Adipocyte (in vitro differentiated cells): ENCODE measurements at places on chromosomes 6 and 20.

DNA sequence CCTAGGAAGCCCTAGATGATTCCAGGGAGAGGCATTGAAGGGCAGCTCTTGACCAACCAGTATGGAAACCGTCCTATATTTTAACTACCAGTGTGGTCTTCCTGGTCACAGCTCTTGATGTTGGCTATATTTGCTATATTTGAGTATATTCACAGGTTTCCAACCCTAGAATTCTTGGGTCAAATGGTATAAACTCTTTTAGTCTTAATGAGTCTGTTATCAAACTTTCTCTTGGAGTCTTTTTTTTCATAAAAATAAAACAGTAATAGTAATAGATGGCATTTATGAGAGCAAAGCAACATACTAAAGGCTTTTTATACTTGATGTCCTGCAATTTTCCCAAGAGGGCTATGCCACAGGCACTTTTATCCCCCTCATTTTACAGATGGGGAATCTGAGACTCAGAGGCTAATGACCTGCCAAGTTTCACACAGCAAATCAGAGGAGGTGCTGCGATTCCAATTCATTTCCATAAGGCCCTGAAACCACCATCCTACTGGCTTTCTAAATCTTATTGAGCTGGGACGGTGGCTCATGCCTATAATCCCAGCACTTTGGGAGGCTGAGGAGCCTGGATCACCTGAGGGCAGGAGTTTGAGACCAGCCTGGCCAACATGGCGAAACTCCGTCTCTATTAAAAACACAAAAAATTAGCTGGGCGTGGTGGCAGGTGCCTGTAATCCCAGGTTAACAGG is 217.2 kb upstream of the ZNF217 start:
- no peak for DNase-seq

- no peak for DNase-seq
Observed at GRCh38 chr20:31848088-31848999, 2.9 kb upstream of the FOXS1 start.

DNA sequence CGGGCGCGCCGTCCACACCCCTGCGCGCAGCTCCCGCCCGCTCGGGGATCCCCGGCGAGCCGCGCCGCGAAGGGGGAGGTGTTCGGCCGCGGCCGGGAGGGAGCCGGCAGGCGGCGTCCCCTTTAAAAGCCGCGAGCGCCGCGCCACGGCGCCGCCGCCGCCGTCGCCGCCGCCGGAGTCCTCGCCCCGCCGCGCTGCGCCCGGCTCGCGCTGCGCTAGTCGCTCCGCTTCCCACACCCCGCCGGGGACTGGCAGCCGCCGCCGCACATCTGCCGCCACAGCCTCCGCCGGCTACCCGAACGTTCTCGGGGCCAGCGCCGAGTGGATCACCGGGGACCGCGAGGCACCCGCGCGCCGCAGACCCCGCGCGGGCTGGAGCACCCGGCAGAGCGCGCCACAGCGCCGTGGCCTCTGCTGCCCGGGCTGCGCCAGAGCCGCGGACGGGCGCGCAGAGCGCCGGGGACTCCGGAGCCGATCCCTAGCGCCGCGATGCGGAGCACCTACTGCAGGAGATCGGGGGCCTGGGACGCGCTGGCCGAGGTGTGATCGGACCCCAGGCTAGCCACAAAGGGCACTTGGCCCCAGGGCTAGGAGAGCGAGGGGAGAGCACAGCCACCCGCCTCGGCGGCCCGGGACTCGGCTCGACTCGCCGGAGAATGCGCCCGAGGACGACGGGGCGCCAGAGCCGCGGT is at the start of gene BMP2:
Gene BMP2, plus strand, starts transcription at position 151 of the 692 bp plus-strand sequence. CDS start 2,441 bp downstream, outside the sequence.
- DNase-seq = peak; percentile 73

DNA sequence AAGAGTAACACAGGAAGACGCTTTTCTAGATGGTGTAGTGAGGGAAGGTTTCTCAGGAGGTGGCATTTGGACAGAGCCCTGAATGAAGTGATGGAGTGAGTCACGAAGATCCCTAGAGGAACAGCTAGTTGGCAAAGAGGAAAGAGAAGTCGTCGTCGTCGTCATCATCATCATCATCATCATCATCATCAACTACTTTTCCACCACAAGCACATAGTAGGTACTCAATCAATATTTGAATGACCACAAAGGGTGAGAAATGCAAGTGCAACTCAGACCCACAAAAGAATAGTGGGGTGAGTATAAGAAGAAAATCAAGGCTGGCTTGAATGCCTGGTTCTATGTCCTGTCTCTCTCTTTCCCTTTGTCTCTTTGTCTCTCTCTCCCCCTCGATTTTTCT is 28.3 kb upstream of the OCSTAMP start:
- DNase-seq = no peak

DNA sequence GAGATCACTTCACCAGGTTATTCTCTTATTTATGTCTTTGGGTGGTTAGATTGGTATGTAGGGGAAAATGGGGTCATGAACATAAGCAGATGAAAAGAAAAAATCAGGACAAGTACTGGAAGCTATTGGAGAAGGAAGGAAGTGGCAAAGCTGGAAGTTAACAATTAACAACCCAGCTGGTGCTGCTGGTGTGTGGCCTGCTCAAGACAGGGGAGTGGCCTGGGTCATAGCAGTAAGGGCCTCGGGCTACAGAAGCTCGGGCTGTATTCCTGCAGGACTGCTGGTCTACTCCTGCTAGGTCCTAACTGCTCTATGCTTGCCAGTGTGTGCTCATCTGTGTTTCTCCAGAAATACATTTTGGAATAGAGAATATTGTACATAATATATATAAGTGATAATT is 19.6 kb downstream of the MYLIP start:
- DNase-seq = no peak

GRCh38 chr6:107305391-107305790 is 154.0 kb downstream of the PDSS2 start:
- DNase-seq = no peak

DNA sequence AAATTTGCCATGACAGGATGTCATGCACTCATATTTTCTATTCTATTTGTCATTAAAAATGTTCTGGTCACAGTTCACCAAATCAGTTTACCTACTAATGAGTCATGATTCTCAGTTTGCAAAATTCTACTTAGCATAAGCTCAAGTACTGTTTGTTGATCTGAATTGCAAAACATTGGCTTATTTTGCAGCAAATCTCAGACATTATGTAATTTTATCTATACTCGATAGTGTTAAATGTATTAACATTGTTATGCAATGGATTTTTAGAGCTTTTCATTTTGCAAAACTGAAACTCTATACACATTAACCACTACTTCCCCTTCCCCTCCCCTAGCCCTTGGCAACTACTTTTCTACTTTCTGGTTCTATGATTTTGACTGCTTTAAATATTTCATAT is 213.8 kb upstream of the ZFP64 start:
- DNase-seq = no peak

- peak; percentile 46 for DNase-seq
Observed at GRCh38 chr6:134117409-134117808, 65.0 kb upstream of the SLC2A12 start.

DNA sequence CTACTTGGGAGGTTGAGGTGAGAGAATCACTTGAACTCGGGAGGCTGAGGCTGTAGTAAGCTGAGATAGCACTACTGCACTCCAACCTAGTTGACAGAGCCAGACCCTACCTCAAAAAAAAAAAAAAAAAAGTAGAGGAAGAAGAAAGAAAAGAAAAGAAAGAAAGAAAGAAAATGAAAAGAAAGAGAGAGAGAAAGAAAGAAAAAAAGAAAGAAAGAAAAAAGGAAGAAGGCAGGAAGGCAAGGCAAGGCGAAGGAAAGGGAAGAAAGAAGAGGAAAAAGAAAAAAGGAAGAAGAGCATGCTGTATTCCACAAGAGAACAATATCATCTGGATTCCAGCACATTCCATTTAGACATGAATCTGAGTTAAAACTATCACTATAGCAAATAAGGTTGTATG is 3.8 kb downstream of the GCM1 start:
- DNase-seq = no peak
